ENCODE measurements at places on chromosomes 2 and 18.

DNA sequence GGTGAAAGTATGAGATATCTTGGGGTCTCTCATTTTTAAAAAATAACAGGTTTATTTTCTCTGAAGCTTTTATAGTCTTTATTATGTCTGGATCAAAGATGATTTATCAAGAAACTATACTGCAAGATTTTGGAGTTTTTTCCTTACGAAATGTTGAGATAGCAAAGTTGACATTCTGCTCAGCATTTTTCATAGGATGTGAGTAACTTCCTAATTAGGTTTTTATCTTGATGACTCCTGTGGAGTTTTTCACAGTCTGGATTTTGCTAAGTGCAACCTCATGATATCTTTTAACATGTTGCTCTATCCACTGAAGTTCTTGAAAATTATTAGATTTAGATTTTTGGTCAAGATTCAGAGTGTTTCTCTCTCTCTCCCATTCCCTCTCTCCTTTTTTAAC lies 17.8 kb downstream of the TCF7L1 start:
- no peak for DNase-seq

- no peak for DNase-seq
These were observed 16.0 kb downstream of the LRRTM1 start for GRCh38 chr2:80288576-80288975.

DNA sequence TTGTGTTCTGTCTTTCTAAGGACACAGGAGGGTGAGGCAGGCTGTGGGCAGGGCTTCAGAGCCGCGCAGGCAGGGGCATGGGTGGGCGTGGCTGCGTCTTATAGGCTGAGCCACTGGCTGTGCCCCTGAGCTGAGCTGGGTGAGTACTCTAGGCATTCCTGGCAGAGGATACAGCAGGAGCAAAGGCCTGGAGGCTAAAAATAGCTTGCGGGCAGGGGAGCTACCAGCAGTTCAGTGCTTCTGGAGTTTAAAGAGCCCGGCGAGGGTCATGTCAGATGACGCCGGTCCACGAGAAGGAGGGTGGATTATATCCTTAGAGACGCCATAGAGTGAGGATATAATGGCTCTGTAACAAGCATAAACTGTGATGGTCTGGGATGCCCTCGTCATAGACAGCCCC lies 31.5 kb upstream of the PDIA6 start:
- no peak for DNase-seq

DNA sequence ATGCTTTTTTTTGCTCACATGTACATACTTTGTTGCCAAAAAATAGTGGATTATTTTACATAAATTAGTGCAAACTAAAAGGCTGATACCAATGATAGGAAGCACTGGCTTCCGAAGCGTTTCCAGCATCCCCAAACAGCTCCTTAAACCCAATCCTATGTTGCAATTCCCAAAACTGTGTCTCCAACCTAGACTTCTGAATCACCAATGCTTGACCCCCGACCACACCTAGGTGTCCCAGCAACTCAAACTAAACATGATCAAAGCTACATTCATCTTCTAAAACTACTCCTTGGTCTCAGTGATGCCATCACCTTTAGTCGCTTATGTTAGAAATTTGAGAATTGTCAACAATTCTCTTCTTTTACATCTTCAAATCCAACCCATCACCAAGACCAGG lies 13.4 kb downstream of the ATP8B1 start:
- no peak for DNase-seq

DNA sequence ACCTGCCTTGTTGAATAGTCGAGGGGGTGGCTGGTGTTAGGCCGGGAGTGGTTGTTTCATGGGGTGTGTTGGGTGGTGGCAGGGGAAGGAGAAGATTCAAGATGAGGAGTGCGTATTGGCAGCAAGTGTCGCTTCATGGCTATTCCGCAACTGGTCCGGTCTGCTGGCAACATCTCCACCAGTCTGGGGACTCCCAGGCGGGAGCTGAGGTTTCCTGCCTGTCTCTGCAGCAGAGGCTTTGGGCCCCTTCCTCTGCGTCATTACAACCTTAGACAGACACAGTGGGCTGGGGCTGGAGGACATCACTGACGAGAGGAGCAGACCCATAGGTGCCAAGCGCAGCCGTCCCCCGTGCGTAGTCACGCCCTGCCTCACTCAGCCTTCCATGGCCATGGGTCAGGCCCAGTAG lies 64.0 kb upstream of the MCFD2 start:
- DNase-seq, result no peak

GRCh38 chr2:143486976-143487375 lies 357.8 kb downstream of the ARHGAP15 start:
- DNase-seq, result no peak

DNA sequence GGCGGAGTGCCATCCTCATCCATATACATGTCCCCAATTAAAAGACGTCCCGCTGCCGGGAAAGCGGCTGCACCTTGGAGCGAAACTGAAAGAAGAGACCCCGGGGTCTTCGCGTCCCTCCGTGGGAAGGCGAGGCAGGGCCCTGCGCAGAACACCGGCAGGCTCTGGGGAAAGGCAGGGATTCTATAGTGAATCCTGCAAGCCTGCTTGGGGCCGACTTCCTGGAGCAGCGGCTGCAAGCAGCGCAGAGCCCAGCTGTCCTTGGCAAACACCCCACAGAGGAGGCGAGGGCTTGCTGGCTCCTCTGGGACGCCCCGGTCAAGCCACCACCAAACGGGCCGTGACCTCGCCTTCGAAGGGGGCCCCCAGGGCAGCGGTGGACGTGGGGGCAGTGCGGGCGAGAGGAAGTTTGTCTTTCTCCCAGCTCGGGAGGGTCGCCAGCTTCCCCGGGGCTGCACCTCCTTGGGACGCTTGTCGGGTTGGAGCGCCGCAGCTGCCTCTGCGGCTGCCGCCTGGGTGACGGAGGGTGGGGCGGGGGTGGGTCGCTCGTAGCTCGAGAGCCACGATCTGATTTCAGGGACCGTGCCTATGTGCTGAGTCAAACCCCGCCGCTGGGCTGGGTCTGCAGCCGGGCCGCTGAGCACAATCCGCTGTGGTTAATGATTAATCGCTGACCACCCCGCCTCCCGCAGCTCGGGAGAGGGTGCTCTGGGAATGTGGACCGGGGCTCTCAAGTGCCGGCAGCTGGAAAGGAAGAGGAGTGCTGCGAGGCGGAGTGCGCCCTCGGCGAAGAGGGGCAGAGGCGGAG lies 486 bp upstream of the GPR39 start:
- peak; percentile 81 for DNase-seq

GRCh38 chr2:21032338-21033236 lies 11.3 kb downstream of the APOB start:
- DNase-seq, result no peak

- DNase-seq, result no peak
These were observed 15.4 kb downstream of the IL1B start for GRCh38 chr2:112821142-112821541.

- no peak for DNase-seq
These were observed 2.3 kb downstream of the SCN1A start for GRCh38 chr2:166125557-166125956.

DNA sequence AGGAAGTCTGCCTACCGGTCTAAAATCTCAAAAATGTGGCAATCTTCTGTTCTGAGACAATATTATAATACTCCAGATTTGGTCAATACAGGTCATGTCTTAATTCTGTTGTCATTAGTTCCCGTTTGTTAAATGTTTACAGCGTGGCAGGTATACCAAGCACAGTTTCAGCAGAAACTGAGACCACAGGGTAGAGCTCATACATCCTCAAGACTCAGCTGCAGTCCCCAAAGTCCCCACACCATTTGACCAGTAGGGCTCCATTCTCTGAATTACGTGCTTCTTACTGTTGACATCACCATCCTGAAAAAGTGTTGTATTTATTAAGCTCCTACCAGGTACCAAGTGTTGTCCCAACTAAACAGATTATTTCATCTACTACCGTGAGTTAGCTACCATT lies 157.1 kb downstream of the MC4R start:
- no peak for DNase-seq

- DNase-seq, result no peak
These were observed 56.8 kb upstream of the SPAG16 start for GRCh38 chr2:213227458-213227857.

DNA sequence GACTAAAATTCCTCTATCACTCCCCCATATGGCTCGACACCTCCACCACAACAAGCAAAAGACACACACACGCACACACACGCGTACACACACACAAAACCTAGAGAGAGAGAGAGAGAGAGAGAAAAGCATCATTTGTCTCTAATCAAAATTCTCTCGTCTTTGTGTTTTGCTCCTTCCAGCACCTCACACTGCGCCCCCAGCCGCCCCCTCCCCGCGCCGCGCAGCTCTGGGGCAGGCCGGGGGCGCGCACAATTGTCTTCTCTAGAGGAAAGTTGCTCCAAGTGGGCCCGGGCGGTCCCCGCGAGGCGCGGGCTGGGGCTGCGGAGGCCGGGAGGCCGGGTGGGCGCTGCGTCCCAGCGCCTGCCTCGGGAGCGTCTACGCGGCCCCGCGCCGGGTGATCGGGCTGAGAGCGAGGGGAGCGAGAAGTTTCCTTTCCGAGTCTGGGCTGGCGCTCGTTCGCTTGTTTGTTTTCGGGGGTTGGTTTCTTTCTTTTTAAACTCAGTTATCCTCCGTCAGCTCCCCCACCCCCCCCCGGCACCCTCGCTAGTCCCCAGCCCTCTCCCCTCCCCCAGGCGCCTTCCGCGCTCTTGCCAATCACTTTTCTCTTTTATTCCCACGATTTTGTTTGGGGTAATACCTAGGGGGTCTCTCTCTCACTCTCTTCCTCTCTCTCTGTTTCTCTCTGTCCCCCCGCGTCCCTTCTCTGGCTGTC lies 4.1 kb downstream of the ZEB2 start:
- peak; percentile 51 for DNase-seq

DNA sequence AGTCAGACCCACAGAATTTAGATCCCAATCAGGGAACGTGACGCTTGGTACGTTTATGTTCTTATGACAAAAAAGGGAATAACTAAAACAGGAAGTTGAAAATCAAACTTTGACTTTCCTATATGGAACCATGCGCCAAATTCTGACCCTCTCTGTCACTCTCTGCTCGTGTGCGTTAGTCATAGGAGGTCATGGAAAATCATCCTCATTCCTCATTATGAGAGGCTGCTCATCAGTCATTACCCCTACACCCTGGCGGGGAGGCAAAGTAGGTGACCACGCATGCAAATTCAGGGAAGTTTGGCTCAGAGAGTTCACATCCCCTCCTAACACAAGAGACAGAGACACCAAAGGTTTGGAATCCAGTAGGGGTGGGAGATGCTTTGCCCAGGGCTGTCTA lies 15.5 kb downstream of the IL1F10 start:
- DNase-seq, result no peak

DNA sequence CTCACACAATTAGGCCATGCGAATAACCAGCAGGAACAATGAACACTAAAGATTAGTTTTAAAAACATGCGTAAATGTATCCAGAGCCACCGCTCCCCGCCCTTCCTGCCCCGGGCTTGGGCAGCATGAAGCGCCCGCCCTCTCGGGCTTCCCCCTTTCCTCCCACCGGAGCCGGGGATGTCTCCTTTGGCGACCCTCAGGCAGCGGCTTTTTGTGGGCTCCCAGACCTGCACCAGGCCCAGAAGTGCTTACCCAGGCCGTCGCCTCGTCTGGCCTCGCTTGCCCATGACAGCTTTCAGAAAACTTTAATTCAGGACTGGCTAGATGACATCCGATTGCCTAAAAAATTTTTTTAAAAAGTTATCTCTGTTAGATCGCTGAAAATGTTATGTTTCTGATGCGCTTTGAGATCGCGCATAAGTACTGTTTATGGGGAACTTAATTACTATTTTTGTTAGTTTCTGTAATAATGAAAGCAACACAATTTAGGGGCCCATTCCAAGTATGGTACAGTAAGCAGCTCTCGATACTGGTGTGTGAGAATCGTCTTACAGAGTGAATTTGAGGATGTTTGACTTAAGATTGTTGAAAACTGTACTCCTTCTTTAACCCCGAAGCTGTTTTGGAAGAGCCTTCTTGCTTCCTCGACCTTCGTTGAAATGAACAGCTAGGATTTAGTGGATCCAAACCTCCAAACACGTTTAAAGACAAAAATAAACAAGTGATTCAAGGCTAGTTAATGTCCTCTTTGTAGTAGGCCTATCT lies 1.1 kb downstream of the MAP3K20 start:
- DNase-seq, result peak; percentile 60

- no peak for DNase-seq
These were observed 52.5 kb upstream of the TTN start for GRCh38 chr2:178859730-178860129.

DNA sequence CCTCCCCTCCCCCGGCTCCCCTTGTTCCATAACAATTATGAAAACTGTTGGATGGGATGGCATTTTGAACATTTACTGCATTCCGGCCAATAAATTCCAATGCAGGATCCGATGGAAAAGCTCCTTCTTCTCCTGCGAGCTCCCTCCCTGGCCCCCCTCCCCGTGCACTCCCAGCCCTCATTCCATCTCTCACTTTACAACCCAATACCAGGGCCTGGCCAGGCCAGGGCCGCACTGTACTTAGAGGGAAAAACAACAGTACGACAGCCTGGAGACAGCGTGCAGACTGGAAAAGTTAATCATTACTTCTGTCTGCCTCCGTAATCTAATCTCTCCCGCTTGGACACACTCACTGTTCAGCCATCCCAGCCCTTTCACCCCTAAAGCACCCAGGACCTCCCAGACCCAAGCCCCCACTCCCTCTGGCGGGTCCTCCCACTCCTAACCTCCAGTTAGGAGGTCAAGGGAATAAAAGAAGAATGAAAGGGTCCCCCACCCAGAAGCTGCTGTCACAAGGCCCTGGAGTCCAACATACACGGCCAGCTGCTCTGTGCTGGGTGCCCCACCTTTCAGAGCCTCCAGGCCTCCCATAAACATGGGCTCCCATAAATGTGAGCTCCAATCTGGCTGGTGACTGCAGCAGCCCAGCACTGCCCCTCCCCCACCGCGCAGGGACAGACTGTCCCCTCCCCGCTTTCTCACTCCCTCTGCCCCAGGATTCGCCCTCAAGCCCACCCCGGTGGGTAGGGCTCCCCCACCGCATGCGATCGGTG lies 20.6 kb downstream of the SMAD7 start:
- DNase-seq, result peak; percentile 73

GRCh38 chr2:196088203-196088602 lies 19.6 kb upstream of the DNAH7 start:
- no peak for DNase-seq

- no peak for DNase-seq
These were observed 35.8 kb downstream of the FAM178B start for GRCh38 chr2:96950381-96951124.

- DNase-seq, result no peak
These were observed 131.3 kb downstream of the PRPF40A start for GRCh38 chr2:152585830-152586484.

- DNase-seq, result peak; percentile 13
These were observed 31.5 kb upstream of the SCG2 start for GRCh38 chr2:223633656-223634055.

- no peak for DNase-seq
These were observed 193.3 kb downstream of the SLC4A3 start for GRCh38 chr2:219820767-219821166.

GRCh38 chr2:23235292-23235691 lies 149.7 kb upstream of the KLHL29 start:
- DNase-seq, result no peak

- DNase-seq, result no peak
These were observed 170.8 kb downstream of the FSHR start for GRCh38 chr2:48983551-48983950.

All from nephron progenitor cell (in vitro differentiated cells).